ENCODE measurements at places on chromosomes 3 and 15.

DNA sequence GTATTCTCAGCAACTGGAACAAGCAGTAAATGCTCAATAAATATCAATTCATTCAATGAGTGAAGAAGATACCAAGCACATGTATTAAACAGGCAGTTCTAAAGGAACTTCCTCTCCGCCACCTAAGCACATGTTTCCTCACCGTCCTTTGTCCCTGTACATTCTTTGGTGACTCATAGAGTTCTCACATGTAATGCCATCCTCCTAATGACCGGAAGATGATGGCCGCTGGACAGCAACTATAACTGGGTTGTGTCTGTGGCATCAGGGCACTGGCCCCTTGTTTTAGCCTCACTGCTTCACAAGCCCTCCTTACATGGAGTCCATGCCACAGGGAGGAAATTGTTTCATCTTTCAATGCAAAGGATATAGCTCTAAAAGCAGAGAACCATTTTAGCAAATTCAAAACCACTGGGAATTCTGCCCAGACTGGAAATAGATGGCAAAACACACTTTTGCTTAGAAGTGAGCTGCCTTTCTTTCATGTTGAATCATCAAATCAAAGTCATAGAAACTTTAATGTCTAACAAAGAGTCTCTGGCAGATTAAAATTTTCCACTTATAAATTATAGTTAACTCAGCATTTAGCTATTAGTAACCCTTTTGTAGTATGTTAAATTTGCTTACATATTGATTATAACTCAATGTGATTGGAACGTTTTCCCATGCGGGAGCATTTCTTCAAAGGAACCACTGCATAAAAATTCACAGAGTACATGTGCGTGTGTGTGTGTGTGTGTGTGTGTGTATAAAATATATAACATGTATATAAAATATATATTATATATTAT is 74.1 kb downstream of the GAP43 start:
- peak; percentile 53 for DNase-seq

DNA sequence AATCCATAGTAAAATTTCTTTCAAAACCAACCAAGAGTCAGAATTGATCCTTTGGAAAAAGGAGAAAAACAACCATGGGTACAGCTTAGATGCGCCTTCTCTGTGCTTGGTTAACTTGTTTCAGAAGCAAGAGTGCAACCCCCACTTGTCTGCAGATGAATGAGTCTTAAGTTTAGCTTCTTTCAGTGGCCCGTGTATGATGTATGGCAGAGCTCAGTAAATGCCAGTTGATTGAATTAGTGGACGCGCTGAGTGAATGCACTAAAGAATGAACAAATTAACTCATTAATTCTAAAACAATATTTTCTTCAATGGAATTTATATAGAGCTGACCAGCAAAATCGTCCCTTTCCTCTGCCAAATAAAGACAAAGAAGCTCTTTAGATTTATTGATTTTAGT is 67.0 kb upstream of the ARHGEF3 start:
- no peak for DNase-seq

- peak; percentile 98 for DNase-seq
These were observed at the start of gene PARP6 for GRCh38 chr15:72272213-72272996. Gene PARP6 (minus strand): TSS chr15:72272554. CDS start chr15:72267477, 5,077 bp downstream.

DNA sequence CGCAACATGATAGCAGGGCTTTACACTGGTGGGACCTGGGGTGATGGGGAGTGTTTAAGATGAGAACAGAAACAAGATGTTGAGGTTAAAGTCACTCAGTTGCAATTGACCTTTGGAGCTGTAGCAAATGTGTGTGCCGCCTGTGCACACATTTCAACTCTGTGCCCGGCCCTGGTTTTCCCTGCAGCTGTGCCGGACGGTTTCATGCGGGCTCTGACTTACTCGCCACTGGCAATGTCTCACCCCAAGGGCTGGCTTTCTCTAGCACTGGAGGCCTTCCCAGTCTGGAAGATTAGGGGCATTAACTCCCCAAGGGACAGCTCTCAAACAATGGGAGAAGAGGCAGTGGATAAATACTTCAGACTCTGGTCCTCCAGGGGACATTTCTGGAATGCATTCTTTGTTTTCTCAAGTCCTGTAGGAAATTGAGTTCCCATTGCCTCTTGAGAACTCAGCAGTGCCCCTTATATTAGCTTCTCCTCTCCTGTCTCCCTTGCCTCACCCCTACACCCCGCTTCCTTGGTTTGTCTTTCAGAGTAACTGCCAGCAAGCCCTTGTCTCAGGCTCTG is 152.5 kb downstream of the EDEM1 start:
- peak; percentile 45 for DNase-seq

DNA sequence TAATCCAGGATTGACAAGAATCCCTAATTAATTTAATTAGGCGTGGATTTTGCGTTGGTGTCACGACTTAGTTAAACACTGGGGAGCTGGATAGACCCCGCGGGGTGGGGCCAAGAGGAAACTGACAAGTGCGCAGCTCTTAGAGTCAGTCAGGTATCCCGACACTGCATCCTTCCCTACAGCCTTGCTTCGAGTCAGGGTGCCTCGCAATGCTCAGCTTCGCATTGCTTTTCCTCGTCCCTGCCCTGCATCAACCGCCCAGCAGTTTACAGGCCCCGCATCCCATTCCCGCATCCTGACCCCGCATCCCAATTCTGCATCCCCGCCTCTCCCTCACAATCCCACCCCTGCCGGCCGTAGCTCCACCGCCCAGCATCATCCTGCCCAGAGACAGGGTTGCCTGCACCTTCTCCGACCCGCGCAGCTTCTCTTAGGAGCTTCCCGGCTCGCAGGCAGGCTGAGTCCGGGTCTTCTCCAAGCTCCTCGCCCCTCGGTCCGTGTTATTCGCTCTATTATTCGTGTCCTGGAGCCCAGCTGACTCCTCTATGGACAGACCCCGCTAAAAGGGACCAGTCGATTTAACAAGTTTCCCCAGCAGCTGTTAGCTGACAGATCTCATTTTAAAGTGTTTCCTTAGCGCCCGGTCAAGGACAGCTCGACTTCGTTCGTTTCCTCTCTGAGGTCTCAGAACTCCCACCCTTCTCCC is 699 bp upstream of the SHOX2 start:
- DNase-seq: peak; percentile 20

DNA sequence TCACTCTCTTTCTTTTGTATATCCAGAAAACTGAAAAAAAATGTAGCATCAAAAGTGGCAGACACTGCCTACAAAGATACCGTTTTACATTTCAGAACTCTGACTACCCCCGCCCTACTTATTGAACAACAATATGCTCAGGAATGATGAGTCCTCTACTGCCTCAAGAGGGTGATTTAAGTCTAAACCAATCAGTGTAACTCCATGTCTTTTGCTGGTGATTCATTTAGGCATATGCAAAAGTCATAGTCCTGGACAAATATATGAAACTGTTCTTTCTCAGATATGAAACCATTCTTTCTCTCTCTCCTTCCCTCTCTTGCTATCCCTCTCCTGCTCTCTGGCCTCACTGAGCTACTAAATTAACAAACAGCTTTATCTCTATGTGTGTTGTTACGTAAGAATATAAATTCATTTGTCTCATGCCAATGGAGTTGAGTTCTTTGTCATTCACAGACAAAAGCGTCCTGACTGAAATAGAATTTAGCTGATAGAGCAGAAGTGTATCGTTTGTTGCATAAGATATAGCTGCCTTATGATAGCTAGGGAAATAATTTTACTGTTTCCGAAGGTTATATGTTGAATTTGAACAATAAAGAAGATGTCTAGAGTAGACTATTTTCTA is 133.7 kb upstream of the OSTN start:
- DNase-seq: peak; percentile 34

GRCh38 chr3:31004025-31004678 is 109.7 kb upstream of the GADL1 start:
- DNase-seq: peak; percentile 98

GRCh38 chr3:187706971-187707370 is 4.6 kb upstream of the RTP2 start:
- DNase-seq: peak; percentile 17

DNA sequence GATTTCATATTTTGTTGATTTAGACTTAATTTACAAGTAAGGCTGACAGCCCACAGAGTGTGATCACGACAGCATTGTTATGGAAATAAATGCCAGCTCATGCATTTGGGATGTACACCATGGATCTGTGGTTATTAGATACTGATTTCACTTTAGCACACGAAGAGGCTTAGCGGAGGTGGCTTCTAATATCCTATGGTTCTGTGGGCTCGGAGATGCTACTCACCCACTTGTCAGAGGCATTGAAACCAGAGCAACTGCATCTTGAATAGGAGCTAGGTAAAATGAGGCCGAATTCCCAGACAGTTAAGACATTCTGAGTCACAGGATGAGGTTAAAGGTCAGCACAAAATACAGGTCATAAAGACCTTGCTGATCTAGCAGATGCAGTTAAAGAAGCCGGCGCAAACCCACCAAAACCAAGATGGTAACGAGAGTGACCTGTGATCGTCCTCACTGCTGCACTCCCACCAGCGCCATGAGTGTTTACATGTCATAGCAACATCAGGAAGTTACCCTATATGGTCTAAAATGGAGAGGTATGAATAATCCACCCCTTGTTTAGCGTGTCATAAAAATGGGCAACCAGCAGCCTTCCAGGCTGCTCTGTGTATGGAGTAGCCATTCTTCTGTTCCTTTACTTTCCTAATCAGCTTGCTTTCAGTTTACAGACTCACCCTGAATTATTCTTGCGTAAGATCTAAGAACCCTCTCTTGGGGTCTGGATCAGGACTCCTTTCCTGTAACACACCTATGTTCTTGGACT is 117.5 kb downstream of the PGPEP1L start:
- DNase-seq: peak; percentile 93

DNA sequence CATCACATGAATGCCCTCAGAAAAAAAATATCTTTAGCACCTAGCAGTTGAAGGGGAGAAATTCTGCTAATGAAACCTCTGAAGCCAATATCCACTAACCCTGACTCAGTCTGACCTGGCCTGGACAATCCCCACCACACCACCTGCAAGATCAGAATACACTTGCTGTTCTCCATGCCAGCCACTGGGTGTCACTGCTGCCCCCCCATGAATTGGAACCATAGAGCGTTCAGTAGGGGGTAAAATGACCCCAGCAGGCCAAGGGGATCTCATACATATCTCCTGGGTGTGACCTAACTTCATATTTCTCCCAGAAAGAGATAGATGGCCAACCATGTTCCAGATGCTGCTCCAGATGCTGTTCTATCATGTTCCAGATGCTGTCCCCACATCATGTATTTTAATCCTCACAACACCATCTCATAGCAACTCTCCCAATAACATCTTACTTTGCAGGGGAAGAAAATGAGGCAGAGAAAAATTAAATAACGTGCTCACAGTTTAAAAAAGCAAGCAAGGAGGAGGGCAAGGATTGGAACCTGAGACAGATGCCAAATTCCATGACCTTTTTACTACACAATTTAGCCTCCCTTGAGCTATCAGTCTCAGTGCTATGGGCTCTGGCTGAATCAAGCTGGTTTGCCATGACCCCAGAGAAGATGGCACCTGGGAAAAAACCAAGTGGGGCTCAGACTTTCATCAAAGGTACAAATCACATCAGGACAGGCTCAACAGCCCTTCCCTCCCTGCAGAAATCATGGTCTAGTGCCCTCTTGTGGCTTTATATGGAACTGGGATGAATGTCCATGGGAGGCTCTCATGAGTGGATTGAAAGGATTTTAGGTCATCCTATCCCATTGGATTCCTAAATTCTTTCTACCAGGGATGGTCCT is 12.4 kb downstream of the NTRK3 start:
- peak; percentile 39 for DNase-seq

- DNase-seq: no peak
These were observed 29.1 kb downstream of the CHST14 start for GRCh38 chr15:40499931-40500330.

GRCh38 chr3:196931828-196932587 is 10.3 kb downstream of the NCBP2 start:
- DNase-seq: no peak

GRCh38 chr15:58793862-58794261 is 22.8 kb downstream of the MINDY2 start:
- DNase-seq: peak; percentile 12

All from fibroblast of skin of back (primary cell).